ENCODE measurements at places on chromosomes 7 and 10. TPM values are rescaled to one million over a fixed set of nuclear protein-coding genes. Genes with fewer than 3 reads are reported as not detected.

CLEC5A gene
- polyA plus RNA-seq: 0.01 TPM

PNLIPRP2 gene
- 53.6 TPM for polyA plus RNA-seq

ZKSCAN5 gene
- polyA plus RNA-seq: 3.8 TPM

LRRC17 gene
- 0.61 TPM for polyA plus RNA-seq

TUBB8 gene
- 0.75 TPM for polyA plus RNA-seq
